K562 (cell line): ENCODE measurements at places on chromosomes 11 and 22.

DNA sequence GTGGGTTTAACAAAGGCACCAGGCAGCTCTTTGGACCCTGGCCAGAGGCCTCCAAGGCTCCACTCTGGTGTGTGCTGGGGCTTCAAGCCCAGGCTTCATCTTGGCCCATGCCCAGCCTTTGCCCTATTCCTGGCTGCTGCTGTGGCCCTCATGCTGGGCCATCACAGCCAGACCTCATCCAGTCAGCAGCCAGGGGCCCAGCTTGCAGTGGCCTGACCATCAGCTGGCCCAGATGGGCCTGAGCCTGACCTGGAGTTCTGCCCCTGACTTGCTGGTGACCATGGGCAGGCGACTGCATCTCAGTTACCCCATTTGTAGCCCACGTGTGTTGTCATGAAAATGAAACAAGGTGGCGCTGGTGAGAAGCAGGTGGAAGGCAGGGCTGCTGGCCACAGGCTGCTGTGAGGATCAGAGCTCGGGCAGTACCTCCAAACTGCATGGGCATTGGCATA, 76.1 kb downstream of the MED15 start:
- H3K4me3 ChIP-seq, result no peak overlapping the region
- peaks cover 91% of the 10 kb centered on the region; the same call in 2 of the 3 replicates for H3K36me3 ChIP-seq
- no peaks in the 10 kb centered on the region for H3K27me3 ChIP-seq
- H3K4me1 ChIP-seq, result peaks cover 63% of the 10 kb centered on the region

DNA sequence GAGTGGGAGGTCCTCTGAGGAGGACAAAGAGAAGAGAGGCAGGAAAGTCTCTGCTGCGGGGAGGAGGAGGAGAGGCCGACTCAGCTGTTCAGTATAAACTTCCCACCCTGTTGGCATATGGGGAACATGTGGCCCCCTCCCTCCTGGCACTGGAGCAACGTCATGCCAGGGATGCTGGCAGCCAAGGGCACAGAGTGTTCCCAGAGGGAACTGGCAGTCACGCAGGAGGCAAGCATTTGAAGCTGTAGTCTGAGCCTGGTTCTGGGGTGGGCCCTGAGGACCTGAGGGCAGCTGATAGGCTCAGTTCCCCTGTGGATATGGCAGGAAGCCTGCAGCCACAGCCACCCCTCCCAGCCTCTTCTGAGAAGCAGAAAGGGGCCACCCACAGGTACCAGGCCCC, 67.1 kb upstream of the TSPAN18 start:
- no peak for DNase-seq
- peaks cover 4% of the 10 kb centered on the region for H3K4me1 ChIP-seq
- H3K4me3 ChIP-seq, result no peak overlapping the region
- no peaks in the 10 kb centered on the region for H3K36me3 ChIP-seq

- peaks cover 11% of the 10 kb centered on the region for H3K4me1 ChIP-seq
- H3K36me3 ChIP-seq, result peaks cover 23% of the 10 kb centered on the region; the same call in 2 of the 3 replicates
- DNase-seq, result no peak
- no peak overlapping the region for H3K27ac ChIP-seq
These were observed 1.4 kb upstream of the PEX16 start for GRCh38 chr11:45918962-45919675.

GRCh38 chr11:35066783-35067423, 72.1 kb upstream of the CD44 start:
- no peaks in the 10 kb centered on the region for H3K36me3 ChIP-seq
- DNase-seq, result no peak
- H3K27me3 ChIP-seq, result no peaks in the 10 kb centered on the region
- H3K4me3 ChIP-seq, result no peak overlapping the region
- no peak overlapping the region for H3K27ac ChIP-seq

GRCh38 chr11:8347978-8348377, 84.3 kb upstream of the LMO1 start:
- H3K27me3 ChIP-seq, result peaks cover 5% of the 10 kb centered on the region; the same call in 1 of the 3 replicates
- H3K4me3 ChIP-seq, result no peak overlapping the region
- no peak overlapping the region for H3K27ac ChIP-seq
- H3K36me3 ChIP-seq, result no peaks in the 10 kb centered on the region
- no peaks in the 10 kb centered on the region for H3K4me1 ChIP-seq
- no peak for DNase-seq

DNA sequence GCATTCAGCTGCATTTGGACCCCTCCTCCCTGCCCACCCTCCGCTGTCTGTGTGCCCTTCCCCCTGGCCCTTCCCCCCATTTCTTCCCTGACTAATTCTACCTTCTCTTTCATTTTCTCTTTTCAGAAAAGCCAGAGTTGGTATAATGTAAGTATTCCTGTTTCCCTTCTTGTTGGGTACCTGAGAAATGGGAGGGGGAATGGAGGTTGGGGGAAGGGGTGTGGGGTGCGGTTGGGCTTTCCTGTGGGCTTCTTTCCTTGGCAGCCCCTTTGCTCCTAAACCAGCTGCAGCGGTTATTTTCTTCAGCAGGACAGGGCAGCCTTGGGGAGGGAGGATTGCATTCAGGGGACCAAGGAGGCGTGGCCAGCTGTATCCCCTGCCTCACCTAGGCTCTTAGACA, 70.2 kb downstream of the SCN3B start:
- H3K27ac ChIP-seq, result no peak overlapping the region
- no peak overlapping the region for H3K4me3 ChIP-seq
- peaks cover 42% of the 10 kb centered on the region for H3K27me3 ChIP-seq
- H3K4me1 ChIP-seq, result no peaks in the 10 kb centered on the region
- no peaks in the 10 kb centered on the region for H3K36me3 ChIP-seq

- H3K36me3 ChIP-seq, result peaks cover 49% of the 10 kb centered on the region
- H3K4me3 ChIP-seq, result peak overlapping the region; percentile 94
- no peaks in the 10 kb centered on the region for H3K27me3 ChIP-seq
These were observed 1.7 kb downstream of the CREBZF start for GRCh38 chr11:85663080-85663752.

DNA sequence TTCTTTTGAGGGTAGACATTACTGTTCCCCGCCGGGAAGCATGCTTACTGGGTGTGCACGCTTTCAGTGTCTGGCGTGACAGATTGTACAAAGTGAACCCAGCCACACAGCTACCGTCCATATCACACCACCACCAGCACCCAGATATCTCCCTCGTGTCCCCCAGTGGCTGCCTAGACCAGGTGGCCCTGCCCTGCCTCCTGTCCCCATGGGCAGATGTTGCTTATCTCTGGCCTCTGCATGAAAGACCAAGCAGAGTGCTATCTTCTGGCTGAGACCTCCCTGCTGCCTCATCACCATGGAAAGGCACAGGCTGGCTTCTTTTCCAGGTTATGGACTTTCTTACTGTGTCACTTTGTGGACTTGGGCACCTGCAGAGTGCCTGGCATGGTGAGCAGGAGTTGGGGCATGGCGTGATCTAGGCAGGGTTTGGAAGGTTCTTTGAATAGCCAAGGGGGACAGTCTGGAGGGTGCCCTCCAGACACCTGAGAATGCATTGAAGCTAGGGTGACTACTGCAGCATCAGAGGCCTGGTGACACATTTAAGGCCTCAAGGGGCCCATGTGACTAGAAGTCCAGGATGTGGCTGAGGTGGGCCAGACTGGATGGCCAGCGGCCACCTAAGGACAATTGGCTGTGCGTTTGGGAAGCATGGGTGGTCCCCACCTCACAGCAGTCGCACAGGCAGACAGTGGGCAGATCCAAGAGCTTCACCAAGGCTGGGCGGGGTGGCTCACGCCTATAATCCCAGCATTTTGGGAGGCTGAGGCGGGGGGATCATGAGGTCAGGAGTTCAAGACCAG, 4.7 kb downstream of the TANGO2 start:
- peak overlapping the region; percentile 21 for H3K27ac ChIP-seq
- no peak overlapping the region for H3K4me3 ChIP-seq
- H3K27me3 ChIP-seq, result no peaks in the 10 kb centered on the region; the same call in 2 of the 3 replicates
- peaks cover 80% of the 10 kb centered on the region for H3K4me1 ChIP-seq
- peak; percentile 99 for DNase-seq

- no peaks in the 10 kb centered on the region for H3K4me1 ChIP-seq
- no peak for DNase-seq
- H3K27ac ChIP-seq, result no peak overlapping the region
- no peaks in the 10 kb centered on the region for H3K36me3 ChIP-seq
- no peak overlapping the region for H3K4me3 ChIP-seq
These were observed 158.5 kb upstream of the SORL1-AS1 start for GRCh38 chr11:121611242-121611641.

DNA sequence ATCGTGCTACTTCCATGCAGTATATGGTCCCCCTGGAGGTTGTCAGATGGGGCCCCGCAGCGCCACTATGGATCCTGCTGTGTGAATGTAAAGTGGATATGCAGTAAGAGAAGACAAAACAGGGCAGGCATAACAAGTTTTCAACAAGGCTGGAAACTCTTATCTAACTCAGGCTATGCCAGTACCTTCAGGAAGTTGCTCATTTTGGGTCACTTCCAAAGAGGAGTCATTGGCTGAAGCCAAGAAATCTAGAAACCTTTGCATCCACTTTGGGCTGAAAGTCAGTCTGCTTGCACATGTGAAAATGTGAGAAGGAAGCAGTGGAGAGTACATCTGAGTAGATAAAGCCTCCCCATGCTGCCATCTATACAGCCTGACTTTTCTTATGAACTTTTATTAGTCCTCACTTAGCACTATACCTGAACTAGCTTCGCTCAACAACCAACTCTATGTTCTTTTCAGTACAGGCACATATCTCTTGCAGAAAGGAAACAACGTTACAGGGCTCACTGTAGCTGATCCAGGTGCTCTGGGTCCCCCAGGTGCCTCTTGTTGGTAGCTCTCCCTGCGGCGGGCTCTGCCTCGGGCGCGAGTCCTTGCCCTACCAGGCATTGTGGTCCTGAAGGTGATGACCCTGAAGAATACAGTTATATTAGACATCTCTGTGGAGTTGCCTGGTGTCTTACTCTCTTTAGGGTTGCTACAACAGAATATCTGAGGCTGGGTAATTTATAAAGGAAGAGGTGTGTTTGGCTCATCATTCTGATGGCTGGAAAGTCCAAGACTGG, 12.4 kb downstream of the PIWIL3 start:
- H3K4me3 ChIP-seq, result no peak overlapping the region
- H3K27ac ChIP-seq, result no peak overlapping the region
- H3K27me3 ChIP-seq, result no peaks in the 10 kb centered on the region
- peaks cover 12% of the 10 kb centered on the region; the same call in 2 of the 3 replicates for H3K4me1 ChIP-seq
- no peak for DNase-seq

GRCh38 chr11:85967457-85967856, 101.4 kb downstream of the PICALM start:
- H3K4me1 ChIP-seq, result no peaks in the 10 kb centered on the region
- no peaks in the 10 kb centered on the region for H3K27me3 ChIP-seq
- H3K27ac ChIP-seq, result no peak overlapping the region
- H3K36me3 ChIP-seq, result peaks cover 97% of the 10 kb centered on the region
- H3K4me3 ChIP-seq, result no peak overlapping the region
- DNase-seq, result no peak

- H3K36me3 ChIP-seq, result no peaks in the 10 kb centered on the region
- no peaks in the 10 kb centered on the region for H3K27me3 ChIP-seq
- H3K4me3 ChIP-seq, result no peak overlapping the region
- no peak overlapping the region for H3K27ac ChIP-seq
- DNase-seq, result no peak
These were observed 384.3 kb upstream of the ARHGAP42 start for GRCh38 chr11:100302824-100303223.

GRCh38 chr11:76336597-76336996, 44.3 kb downstream of the THAP12 start:
- H3K36me3 ChIP-seq, result no peaks in the 10 kb centered on the region
- H3K4me1 ChIP-seq, result no peaks in the 10 kb centered on the region

DNA sequence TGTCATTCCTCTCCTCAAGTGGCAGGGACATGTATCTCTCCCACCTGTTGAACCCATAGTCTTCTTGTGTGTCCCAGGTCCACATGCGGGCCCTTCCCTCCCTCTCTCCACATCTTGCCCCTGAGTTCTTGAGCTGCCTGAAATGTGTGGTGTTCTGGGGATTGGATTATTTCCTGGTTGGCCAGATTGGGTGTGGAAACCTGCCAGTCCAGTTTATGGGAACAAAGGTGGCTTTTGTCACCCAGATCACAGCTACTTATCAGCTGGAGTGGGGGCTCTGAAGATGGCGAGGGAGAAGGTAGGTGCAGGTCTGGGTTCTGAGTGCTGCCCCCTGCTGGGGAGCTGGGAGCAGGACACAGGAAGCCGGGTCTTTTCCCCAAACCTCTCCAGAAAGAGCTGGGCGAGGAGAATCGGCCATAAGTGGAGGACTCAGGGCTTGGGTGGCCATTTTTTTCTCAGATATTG, 14.2 kb downstream of the DTX4 start:
- no peaks in the 10 kb centered on the region for H3K4me1 ChIP-seq
- H3K4me3 ChIP-seq, result no peak overlapping the region
- DNase-seq, result peak; percentile 84
- no peaks in the 10 kb centered on the region for H3K36me3 ChIP-seq
- no peak overlapping the region for H3K27ac ChIP-seq

GRCh38 chr22:42397332-42398249, 34.6 kb downstream of the NFAM1 start:
- H3K36me3 ChIP-seq, result no peaks in the 10 kb centered on the region
- H3K4me3 ChIP-seq, result no peak overlapping the region
- DNase-seq, result no peak
- H3K27ac ChIP-seq, result no peak overlapping the region
- peaks cover 7% of the 10 kb centered on the region; the same call in 2 of the 3 replicates for H3K4me1 ChIP-seq
- H3K27me3 ChIP-seq, result peaks cover 12% of the 10 kb centered on the region

DNA sequence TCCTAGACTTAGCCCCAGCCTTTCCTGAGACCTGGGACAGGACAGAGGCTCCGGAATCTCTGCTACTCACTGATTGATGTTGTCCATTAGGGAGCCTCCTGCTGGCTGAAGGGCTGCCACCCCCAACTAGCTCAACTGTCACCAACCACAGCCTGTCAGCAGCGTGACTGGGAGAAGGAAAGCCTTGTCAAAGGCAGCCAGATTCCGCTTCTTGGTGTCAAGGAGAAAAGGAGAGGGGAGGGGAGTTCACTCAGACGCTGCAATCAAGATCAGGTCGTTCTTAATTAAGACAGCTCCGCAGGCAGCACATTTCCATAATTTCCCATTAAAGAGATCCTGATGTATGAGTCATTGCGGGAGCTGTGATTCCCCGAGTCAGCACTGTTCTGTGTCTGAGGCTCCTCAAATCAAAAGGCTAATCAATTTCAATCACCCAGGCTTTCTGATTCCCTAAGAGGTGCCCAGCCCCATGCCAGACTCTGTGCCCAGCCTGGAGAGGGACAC, 152.8 kb upstream of the ZBED5 start:
- H3K36me3 ChIP-seq, result no peaks in the 10 kb centered on the region
- no peak overlapping the region for H3K27ac ChIP-seq
- H3K4me1 ChIP-seq, result no peaks in the 10 kb centered on the region
- peaks cover 5% of the 10 kb centered on the region; the same call in 1 of the 3 replicates for H3K27me3 ChIP-seq
